ENCODE measurements at places on chromosomes 16 and 17.

- no peak for DNase-seq
Observed at GRCh38 chr16:27242398-27242797, 26.2 kb downstream of the NSMCE1 start.

GRCh38 chr16:71956486-71956885, 43.7 kb downstream of the PKD1L3 start:
- no peak for DNase-seq

DNA sequence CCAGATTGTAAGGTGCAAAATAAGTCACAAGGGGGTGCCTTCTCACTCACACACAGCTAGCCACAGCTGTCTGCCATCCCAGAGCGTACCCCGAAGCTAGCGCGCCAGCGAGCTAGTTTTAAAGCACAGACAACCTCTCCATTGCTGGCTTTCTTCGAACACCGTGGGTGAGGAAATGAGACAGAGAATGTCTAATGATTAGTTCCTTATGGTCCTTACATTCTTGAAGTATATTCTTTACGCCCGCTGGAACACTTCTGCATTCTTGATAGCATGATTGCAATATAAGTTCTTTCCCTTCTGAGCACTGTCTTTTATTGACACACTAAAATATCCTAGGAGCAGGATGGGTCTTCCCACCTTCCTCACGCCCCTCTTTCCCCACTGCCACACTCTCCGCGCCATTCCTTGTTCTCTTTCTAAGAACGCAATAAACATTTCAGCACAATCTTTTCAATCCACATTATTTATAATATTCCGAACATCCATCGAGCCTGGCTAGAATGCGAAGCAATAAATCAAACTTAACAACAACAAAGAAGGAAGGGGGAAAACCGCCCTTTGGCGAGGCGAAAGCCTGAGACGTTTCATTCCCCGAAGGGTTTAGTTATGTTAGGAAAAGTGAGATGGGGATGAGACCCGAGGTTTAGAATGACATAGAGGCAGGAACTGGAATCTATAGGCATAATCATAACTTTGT, 251.3 kb downstream of the NTN1 start:
- DNase-seq: no peak

DNA sequence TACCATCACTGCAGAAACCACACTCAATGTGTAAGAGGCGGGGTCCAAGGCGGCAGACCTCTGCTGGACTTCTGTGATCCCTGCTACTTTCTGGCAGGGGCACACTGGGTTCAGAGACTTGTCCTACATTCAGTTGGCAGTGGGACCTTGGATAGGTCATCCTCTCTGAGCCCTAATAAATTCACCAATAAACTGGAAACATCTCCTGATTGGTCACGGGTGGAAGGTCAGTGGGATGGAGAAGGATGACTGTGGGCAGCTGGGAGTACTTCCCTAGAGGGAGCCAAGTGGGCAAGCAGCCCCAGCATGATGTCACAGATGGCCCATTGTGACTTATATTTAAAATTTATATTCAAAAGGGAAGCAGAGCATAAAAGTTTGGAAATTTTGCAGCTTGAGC, 49.7 kb downstream of the RNF112 start:
- DNase-seq: no peak

DNA sequence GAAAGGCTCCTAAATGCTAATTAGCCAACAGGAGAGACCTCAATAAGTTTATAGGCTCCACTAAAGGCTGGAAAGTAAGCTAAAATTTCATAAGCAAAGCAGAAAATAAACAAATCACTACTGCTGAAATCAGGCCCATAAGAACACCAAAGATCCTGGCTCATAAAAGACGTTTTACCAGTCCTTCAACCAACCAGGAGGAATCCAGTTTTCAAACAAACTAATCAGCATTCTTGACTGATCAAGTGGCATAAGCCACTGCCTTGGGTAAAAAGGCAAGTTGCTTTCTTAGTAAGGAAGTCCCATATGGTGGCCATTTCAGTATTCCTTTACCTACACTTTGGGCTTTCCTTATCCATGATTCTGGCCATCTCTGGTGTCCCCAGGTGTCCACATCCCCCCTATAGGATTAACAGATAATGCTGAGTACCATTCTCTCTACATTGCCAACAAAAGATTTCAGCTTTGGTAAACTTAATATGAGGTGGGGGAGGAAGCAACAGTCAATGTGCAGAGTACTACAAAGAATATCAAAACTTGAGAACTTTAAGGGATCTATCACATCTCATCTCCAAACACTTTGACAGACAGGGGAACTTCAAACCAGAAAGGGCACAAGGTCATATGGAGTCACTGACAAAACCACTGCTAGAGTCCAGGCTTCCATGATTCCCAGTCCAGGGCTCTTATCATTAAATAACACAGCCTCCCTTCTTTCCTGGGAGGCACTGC, 1.3 kb downstream of the TOM1L2 start:
- no peak for DNase-seq

- DNase-seq: no peak
Observed at GRCh38 chr16:15571557-15571956, 71.4 kb downstream of the MARF1 start.

DNA sequence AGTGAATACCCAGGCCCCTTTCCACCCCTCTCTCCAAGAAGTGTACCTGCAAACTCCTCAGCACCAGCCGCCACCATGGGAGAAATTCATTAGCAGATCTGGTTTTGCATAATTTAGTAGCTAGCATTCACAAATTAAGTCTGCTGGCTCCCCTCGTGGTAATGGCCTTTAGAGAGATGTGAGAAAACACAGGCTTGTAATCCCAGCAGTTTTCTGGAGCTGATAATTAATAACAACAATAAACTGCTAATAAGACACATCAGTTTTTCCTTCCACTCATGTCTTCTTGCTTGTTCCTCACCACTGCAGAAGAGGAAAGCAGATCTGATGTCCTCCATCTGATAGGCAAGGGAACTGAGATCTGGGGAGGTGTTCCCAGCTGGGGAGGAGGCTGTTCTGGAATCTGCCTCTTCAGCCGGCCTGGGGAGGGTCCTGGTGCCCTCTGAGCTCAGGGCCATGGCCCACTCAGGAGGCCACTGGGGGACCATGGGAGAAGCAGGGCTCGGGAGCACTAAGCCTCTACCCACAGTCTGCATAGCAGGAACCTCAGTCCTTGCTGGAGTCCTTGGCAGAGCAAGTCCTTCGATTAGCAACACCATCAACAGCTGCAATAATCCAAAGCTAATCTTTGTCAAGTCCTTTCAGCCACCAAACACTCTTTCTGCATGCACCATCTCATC, 74.2 kb upstream of the DNAJA2 start:
- DNase-seq: no peak

DNA sequence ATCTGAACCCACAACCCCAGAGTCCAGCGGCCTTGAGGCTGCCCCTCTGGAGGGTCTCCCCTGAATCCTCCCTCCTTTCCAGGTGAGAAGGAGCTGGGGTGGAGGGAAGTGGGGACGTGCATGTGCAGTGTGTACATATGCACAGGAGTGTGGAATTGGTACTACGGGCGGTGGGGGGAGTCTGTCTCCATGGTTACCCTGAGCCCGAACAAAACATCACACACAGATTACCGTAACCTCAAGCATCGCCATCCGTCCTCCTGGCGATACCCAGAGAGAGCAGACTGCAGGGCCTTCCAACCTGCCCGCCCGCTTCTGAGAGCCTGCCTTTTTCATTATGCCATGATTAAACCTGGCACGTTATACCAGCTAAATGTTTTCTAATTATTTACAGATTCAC, 25.1 kb downstream of the GSG1L start:
- DNase-seq: no peak

All from non-pigmented ciliary epithelial cell (primary cell).